Stimulated activated CD8-positive, alpha-beta memory T cell treated with anti-CD3 and anti-CD28 coated beads, Interleukin-15, amount 100 ng/mL, for 4 hours (primary cell): ENCODE measurements at places on chromosomes 11 and 22.

DNA sequence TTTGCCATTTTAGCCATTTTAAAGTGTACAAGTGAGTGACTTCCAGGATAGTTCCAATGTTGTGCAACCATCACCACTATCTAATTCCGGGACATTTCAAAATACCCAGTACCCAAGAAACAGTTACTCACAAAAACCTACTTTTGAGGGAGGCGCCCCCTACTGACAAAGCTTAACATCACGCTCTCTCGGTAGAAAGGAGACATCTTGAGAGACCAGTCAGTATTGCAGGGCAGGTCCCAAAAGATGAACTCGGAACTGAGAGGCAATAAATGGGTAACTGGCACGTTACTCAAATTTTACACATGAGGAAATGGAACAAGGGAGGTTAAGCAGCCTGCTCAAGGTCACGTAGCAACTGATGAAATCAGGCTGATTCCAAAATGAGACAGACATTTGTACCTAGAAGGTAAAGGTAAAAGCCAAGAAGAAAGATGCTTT is 50.0 kb upstream of the POU2AF1 start:
- DNase-seq, result no peak

GRCh38 chr11:75594211-75594610 is 32.2 kb downstream of the SERPINH1 start:
- no peak for DNase-seq

DNA sequence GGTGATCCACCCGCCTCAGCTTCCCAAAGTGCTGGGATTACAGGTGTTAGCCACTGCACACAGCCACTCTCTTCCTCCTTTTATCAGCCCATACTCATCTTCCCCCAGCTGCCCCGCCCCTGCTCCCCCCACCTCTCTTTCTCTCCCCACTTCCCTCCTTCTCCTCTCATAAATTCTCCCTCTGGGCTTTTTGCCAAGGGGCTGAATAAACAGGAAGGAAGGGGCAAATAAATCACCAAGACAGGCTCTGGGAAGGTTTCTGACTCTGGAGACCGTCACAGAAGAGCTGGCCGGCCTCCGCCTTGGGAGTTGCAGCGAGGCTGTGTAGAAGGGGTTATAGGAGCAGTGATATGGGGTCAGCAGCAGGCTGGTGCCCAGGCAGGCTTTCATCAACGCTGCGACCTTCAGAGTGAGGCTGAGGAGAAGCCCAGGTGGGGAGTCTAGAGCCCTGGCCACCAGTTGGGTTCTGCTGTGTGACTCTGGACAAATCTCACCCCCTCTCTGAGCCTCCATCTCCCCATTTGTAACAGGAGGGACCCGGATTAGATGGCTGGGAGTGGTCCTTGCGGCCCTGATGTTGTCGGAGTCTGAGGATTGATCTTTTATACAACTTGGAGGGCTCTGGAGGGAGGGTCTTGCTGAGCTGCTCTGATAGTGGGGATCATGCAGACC is 62.6 kb upstream of the RASD2 start:
- DNase-seq, result no peak

DNA sequence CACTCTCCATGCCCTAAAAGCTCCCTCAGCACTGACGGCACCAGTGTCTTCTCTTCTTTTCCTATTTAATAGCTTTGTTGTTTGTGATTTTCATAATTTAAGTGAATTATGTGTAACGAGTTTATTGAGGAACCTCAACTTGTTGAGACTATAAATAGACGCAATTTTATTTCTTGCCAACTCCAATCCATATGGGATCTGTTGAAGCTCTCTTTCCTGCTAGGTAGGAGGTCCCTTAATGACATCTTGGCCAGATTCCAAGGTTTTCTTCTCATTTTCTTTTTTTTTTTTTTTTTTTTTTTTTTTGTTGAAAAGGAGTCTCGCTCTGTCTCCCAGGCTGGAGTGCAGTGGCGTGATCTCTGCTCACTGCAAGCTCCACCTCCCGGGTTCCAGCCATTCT is 14.2 kb downstream of the RTL6 start:
- no peak for DNase-seq

- no peak for DNase-seq
Measured at GRCh38 chr22:35846804-35847203, 129.1 kb downstream of the APOL5 start.

- DNase-seq, result no peak
Measured at GRCh38 chr11:122062763-122063162, 53.3 kb downstream of the BLID start.

GRCh38 chr11:78163828-78164227 is 24.4 kb upstream of the ALG8 start:
- DNase-seq, result no peak

GRCh38 chr11:59079086-59079485 is 7.0 kb upstream of the GLYATL1B start:
- no peak for DNase-seq

GRCh38 chr11:2575591-2576051 is 124.2 kb downstream of the KCNQ1OT1 start:
- no peak for DNase-seq

GRCh38 chr22:40997520-40997919 is 46.3 kb downstream of the RBX1 start:
- DNase-seq, result no peak
